ENCODE measurements at places on chromosomes 4 and X. TPM values are rescaled to one million over a fixed set of nuclear protein-coding genes. Genes with fewer than 3 reads are reported as not detected.

TCEAL2 gene
- 11.1 TPM for total RNA-seq

- no peak for DNase-seq
Observed at GRCh38 chrX:40875476-40875875, 140.1 kb upstream of the MED14 start.

CSAG3 gene
- 5.5 TPM for total RNA-seq

DNA sequence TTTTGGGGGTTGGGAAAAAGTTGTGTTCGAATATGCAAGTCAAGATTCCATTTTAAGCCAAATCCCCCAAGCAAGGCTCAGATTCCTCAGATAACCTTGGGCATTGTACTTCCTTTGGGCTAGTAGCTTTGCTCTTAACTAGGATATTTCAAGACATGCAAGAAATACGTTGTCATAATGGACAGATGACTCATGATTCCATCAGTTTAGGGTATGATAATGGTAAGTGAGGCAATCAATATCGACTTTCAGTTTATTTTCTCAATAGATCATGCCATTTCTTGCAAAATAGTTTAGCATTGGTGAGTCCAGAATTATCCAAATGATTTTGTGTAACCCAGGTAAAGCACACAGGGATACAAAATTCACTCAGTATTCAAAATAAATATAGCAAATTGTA is 25.4 kb downstream of the CFAP299 start:
- DNase-seq: no peak

DNA sequence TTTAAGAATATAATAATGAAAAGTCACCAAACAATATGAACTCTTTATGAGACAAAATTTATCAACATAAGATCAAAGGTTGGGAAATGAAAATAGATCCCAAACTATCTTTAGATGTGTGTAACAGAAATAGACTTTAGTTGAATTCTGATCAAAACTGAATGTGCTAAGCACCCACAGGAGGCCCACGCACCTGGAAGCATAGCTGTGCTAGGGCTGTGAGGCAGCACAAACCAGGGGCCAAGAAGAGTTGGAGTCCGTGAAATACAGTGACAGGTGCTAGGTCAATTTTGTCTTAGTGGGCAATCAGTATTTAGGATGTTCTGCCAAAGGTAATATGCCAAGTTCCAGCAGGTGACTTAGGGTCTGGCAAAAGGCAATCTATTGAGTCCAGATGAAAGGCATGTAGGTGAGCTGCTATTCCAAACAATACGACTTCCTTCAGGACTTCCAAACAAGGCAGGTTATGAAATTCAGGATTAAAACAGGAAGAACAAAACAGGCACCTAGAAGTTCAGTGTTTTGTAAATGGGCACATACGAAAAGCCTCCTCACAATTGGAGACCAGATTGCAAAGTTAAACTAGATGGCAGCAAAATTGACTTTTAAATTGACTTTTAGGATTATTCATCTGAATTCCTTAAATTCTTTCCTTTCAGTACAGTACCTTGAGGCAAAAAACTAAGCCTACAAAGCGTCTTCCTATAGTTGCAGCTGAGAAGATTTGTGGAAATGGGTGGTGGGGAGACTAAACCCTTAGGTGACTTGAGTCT is 4.7 kb upstream of the PCDH18 start:
- no peak for DNase-seq

DNA sequence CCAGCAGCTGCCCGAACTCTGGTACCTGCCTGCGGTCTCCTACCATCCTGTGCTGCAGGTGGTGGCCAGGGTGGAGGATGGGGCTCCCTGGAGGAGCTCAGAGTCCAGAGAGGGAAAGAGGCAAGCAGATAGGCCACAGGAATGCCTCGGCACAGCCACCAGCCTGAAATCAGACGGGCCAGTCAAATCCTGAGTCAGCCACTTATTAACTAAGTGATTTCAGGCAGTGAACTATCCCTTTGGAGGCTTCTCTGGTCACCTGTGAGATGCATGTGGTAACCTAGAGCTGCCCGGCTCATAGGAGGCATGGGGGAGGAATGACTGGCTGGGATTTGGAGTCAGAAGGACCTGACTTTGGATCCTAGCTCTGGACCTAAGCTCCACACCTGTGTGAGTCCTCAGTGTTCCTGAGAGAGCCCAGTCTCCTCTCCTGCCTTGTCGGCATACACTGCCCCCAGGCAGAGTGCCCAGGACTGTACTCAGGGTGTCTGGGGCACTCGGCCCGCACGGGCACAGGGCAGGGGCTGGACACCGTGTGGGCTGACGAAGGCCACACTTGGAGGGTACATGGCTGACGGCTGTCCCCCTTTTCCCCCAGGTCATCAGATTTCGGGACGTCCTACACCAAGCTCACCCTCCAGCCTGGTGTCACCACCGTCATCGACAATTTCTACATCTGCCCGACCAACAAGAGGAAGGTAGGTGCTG is 96.4 kb upstream of the PSAPL1 start:
- no peak for DNase-seq

DNA sequence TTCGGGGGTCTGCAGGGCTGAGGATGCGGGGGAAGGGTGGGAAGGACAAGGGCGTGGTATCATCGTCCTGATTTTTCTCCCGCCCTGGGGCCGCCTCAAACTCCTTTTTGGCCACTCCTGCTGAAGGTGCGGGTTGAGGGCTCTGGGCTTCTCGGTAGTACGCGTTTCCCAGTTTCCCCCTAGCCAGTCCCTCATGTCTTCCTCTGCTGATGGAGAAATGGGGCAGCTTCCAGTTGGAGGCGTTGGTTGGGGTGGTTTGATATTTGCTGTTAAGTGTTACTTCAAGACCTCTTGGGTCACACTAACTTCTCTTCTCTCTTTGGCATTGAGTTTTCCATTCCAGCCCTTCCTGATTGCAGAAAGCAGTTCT is 482 bp downstream of the GSTCD start:
- DNase-seq: peak; percentile 39

SH3D19 gene
- total RNA-seq: 89.5 TPM

KLHL13 gene
- 1.7 TPM for total RNA-seq

DNA sequence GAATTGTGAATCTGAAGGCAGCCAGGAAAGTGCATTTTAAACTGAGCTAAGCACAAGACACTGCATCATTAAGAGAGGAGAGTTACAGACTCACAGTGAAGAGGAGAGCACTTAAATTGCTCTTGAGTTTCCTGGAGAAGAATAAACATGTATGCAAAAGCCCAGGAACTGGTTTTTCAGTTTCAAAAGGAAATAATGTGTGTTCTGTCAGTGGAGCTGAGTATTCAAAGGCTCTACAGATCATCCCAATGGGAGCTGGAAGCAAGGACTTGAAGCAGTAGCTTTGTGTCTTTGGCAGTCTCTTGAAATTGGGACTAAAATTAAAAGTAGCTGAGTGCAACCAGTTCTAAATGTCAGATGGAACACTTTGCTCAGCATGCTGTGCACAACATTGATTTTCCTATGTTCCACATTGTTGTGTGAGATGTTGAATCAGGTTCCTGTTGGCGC is 147.5 kb upstream of the ANK2 start:
- DNase-seq: no peak

GRCh38 chr4:175339100-175339707 is 421.0 kb downstream of the ADAM29 start:
- no peak for DNase-seq

GRCh38 chrX:20361081-20361889 is 94.6 kb upstream of the RPS6KA3 start:
- DNase-seq: no peak

IL9R gene
- total RNA-seq: 0.38 TPM

CRMP1 gene
- 71.2 TPM for total RNA-seq

Data from endothelial cell (in vitro differentiated cells).